ENCODE measurements at places on chromosomes 1 and 21.

GRCh38 chr1:53987880-53988279 lies 30.1 kb downstream of the LDLRAD1 start:
- no peak for DNase-seq

- peak; percentile 86 for DNase-seq
Measured at GRCh38 chr1:10714337-10715114, 81.9 kb downstream of the CASZ1 start.

DNA sequence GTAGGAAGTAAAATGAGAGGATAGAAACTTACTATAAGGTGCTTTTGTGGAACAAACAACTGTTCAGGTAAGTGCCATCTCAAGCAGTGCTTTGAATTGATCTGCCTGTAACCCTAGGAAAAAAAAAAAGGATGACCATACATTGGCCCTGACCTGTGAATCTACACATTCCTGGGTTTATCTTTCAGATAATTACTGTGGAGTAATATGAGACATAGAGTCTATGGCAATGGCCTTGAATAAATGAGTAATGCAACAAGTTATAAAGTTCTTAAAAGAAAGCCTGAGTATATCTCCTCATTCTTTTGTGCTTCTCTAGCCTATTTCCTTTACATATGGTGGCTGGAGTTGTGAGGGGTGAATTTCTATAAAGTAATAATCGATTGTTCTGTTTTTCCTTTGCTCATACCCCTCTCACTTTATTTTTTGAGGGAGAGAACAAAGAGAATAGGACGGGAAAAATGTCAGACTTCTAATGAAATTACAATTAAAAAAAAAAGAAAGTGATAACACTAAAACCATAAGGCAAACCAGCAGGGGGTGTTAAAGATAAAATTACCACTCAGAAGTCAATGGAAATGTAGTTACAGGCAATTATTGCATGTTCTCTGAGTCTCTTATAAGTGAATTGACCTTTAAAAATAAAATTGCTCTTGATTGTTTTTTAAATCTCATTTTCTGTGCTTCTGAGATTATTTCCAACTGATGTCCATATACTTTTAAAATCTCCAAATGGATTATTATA lies 12.4 kb upstream of the ATP1A1 start:
- no peak for DNase-seq

DNA sequence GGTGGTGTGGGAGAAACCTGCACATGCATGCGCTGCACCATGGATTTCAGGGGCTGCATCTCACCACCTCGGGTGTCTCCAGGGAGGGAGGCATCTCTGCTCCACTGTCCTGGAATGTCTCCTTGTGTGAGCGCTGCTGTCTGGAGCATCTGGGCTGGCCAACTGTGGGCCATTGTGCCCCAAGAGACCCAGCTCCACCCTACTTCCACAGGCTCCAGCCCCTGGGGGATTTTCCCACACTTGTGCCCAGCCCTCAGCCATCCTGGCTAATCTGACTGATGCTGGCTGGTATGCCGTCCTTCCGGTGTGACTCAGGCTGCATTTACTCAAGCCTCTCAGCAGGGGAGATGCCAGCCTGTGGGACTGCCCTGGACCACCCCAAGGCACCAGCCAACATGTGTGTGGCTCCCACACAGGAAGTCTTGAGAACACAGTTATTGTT lies 62.0 kb downstream of the TRIM11 start:
- DNase-seq: no peak

DNA sequence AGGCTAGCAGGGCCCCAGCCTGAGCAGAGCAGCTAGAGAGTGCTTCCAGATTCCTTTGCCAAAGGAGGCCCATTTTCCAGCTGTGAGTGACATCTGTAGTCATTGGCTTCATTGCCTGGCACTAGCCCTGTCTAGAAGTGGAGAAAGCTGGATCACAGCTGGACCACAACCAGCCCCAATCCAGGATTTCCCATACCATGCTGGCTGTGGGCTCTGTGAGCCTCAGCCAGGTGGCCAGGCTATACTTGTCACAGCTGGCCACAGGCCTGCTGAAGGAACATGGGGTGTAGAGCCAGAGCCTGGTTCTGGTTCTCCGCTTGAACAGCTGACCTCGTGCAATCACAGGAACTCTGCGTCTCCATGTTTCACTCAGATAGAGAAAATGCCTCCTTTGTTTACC lies 36.6 kb downstream of the RIMKLA start:
- DNase-seq: peak; percentile 37

- DNase-seq: no peak
Measured at GRCh38 chr1:41780916-41781315, 137.8 kb downstream of the HIVEP3 start.

DNA sequence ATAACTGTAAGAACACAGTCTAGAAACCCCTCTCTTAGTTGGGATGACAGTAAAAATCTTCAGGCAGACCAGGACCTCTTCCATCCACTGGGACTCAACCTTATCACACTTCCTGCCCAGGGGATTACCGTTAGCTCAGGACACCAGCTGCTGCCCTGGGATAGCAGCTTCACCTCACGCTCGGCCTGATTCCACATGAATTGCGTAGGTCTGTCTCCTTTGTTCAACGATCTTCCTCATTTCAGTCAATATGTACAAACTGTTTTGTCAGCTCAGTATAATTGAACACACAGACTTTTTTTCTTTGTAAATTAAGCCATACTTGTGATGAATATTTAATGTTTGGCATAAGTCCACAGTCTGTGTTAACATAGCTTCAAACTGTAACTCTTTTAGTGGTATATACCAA lies 290.4 kb downstream of the GRIK1 start:
- no peak for DNase-seq

GRCh38 chr1:167429612-167430011 lies 88.7 kb downstream of the CD247 start:
- DNase-seq: no peak

DNA sequence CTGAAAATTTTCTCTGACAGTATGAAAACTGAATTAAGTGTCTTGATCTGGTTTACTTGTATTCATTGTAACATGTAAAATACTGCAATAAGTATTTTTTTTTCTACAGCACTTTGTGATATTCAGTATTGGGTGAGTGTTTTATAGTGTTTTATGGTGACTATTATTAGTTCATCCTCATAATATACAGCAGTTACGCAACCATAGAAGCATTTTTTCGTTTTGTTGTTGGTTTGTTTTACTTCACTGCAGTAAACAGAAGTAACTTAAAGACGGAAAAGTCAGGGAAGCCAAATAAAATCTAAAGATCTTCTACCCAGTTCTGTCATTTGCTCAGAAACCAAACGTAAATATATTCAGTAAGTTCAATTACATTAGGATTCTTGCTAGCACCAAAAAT lies 250.0 kb downstream of the TPR start:
- no peak for DNase-seq

GRCh38 chr21:34176448-34176847 lies 103.1 kb downstream of the MRPS6 start:
- no peak for DNase-seq

DNA sequence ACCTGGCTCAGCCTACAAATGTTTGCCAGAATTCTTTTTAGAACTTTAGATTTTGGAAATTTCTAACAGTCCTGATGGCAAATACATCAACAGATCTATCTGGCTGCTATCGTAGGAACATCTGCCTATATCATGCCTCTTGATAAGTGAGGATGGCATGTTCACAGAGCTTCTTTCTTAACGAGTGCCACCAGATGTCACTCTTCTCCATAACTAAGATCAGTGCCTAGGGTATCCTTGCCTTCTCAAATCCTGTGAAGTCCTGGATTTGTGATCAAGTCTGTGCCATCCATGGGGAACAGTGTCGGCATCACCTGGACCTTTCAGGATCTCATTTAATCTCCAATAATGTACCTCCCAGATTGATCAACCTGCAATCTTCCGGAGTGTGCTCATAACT lies 36.5 kb upstream of the CD5L start:
- DNase-seq: no peak

DNA sequence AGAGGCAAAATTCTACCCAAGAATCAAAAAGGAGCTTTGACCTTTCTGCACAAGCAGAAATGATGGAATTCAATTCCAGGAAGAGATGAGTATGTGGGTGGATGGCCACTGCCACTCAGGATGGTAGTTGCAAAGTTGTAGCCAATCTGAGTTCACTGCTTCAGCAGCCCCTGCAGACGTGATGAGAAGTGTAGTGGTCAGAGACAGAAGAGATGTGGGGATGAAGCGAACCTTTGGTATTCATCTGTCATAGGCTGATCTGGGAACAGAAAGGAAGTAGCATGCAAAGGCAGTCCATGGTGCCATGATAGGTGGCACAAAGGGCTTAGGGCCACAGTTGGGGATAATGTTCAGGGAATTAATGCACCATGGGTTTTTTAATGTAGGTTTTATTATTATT lies 81.1 kb upstream of the PGBD5 start:
- no peak for DNase-seq

Data from left ventricle myocardium superior (tissue), 1 donor.